Thymus (tissue), 14 donors: ENCODE measurements at places on chromosomes 13 and 19. TPM values are rescaled to one million over a fixed set of nuclear protein-coding genes. Genes with fewer than 3 reads are reported as not detected.

Gene SLITRK1
- 0.05 TPM for total RNA-seq

Gene PALM3
- not detected for total RNA-seq

Gene NKPD1
- 0.14 TPM for total RNA-seq

Gene SPACA4
- total RNA-seq = not detected

Gene HSPB6
- total RNA-seq = 0.28 TPM

Gene METTL21C
- not detected for total RNA-seq

Gene PRKCG
- 1.1 TPM for total RNA-seq

Gene COLGALT1
- 22.3 TPM for total RNA-seq

Gene U2AF1L4
- 19.8 TPM for total RNA-seq

Gene ZIC2
- 0.05 TPM for total RNA-seq

Gene KLK4
- not detected for total RNA-seq

Gene KLF12
- 15.8 TPM for total RNA-seq
